ENCODE measurements at places on chromosomes 11 and 22.

GRCh38 chr22:20786536-20786979 lies 12.6 kb downstream of the SERPIND1 start:
- no peak for DNase-seq

- no peak for DNase-seq
These were observed 150.8 kb downstream of the SHANK2 start for GRCh38 chr11:71101606-71102005.

- DNase-seq, result no peak
These were observed 7.8 kb downstream of the CD3D start for GRCh38 chr11:118334745-118335144.

DNA sequence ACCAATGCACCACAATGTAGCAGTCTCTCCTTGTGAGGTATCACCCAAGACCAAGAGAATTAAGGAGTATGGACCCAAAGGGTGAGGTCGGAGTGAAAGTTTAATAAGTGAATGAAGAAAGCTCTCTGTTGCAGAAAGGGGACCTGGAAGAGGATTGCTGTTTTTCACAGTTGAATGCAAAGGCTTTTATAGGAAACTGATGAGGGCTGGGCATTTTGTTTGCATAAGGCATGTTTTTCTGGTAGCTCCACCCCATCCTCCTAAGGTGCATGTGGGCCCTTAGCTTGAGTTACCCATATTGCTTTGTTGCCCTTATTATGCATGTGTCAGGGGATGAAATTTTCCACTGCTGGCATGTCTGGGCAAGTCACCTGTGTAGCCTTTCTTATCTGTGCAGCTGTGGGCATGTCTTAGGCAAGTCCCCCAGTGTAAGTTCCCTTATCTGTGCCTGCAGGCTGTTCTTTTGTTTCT lies 64.7 kb downstream of the BDNF start:
- DNase-seq, result no peak

- no peak for DNase-seq
These were observed 43.9 kb downstream of the PDHX start for GRCh38 chr11:34960277-34960676.
